ENCODE measurements at places on chromosomes 2 and 18. TPM values are rescaled to one million over a fixed set of nuclear protein-coding genes. Genes with fewer than 3 reads are reported as not detected.

GCKR gene
- polyA plus RNA-seq: 8.7 TPM

DNA sequence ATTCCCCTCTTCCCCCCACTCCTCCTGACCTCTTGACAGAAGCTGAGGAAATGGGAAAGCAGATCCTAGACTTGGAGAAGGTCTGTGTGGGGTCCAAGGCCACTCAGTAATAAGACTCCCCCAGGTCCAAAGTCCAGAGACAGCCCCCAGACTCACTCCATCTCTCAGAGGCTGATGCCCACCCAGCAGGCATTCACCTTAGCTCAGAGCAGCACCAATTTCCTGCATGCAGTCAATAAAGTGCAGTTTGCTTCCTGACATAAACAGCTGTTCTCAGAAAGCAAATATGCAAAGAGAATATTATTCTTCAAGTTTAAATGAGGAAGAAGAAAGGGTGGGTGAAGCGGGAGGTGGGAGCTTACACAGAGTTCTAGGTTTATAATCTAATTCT is 84.1 kb upstream of the RTN4 start:
- DNase-seq: no peak

GALNT3 gene
- polyA plus RNA-seq: 15.8 TPM

KIF5C gene
- 2.1 TPM for polyA plus RNA-seq

- DNase-seq: no peak
These were observed 28.7 kb downstream of the LBH start for GRCh38 chr2:30259827-30260679.

DNA sequence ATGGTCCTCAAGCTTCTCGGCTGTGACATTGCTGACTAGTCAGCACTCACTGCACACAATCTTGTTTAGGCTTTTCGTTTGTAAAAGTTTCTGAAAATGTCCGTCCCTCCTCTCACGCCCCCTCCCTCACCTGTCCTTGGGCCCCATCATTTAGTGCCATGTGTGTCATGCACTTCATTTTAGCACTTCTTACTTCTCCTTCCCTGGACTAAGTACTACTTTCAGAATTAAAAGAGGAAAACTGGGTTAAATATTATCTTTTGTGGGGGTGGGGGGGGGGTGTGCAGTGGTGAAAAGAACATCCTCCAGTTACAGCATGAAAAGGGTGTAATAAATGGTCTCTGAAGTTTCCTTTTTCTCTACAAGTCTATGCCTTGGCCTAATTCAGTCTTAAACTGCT is 182.0 kb upstream of the SP5 start:
- peak; percentile 10 for DNase-seq

DNA sequence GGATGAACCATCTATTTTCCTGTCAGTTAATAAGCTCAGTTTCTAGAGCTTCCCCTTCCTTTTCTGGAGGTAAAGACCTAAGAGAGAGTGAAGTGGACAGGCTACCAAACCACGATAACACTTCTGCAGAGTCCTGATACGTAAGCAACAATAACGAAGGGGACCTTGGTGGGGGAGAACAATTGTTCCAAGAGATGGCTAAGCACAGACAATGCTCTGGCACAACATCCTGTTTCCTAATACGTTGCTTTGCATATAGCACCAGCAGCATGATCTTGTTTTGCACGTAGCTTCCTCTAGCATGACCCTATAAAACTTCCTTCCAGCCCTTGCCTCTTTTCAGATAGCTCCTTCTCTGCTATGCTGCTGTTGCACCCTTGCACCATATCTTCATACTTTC is 247.3 kb downstream of the RAD51AP2 start:
- DNase-seq: no peak

DNA sequence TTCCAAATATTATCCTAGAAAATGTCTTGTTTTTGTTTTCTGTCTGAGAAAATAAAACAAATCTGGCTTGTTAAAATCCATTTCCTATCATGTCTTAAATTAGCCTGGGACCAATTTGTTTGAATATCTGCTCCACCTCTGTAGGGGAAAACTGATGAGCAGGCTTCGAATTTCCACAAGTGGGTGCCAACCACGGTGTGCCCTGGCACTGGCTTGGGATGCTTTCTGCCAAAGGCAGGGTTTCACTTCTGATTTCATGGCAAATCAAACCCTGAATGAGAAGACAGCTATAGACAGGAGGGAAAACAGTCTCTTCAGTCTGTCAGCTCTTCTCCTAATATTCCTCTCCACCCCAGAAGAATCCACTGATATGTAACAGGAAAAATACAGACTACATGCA is 33.7 kb upstream of the STAT4 start:
- DNase-seq: no peak

GRCh38 chr2:160139991-160140390 is 60.1 kb downstream of the ITGB6 start:
- DNase-seq: no peak

DNA sequence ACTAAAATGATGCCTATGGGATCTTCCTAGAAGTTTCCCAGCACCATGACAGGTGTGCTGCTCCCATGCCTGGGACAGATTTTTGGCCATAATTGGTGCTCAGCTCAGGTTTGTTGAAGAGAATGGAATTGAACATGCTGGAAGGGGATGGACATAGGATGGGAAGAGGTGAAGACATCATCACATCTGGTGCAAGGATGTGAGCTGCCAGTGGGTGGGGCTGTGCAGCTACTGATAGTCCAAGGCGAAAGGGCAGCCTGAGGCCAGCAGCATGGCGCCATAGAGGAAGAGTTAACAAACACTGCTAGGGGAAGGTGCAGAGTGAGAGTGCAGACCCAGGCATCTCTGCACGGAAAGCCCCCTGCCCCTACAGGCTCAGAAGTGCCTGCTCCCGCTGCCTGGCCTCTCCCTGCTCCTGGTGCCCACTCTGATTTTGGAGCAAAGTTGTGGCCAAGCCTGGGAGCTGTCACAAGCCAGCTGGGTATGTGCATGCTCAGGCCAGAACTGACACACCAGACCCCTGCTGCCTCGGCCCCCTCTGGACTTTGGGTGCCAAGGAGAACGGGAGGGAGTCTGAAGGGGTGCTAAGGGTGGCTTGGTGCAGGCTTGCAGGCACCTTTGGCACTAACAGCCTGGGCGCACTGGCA is 178.6 kb downstream of the ZBTB7C start:
- peak; percentile 80 for DNase-seq

GRCh38 chr2:200039724-200040650 is 84.6 kb downstream of the MAIP1 start:
- DNase-seq: peak; percentile 21

SRD5A2 gene
- polyA plus RNA-seq: not detected

- DNase-seq: no peak
These were observed 31.1 kb upstream of the ATP6V1B1 start for GRCh38 chr2:70904371-70905216.

ANKRD44 gene
- polyA plus RNA-seq: 1.7 TPM

IL1RN gene
- 4.5 TPM for polyA plus RNA-seq

- DNase-seq: no peak
These were observed 487 bp downstream of the STARD6 start for GRCh38 chr18:54357082-54357659.

DNA sequence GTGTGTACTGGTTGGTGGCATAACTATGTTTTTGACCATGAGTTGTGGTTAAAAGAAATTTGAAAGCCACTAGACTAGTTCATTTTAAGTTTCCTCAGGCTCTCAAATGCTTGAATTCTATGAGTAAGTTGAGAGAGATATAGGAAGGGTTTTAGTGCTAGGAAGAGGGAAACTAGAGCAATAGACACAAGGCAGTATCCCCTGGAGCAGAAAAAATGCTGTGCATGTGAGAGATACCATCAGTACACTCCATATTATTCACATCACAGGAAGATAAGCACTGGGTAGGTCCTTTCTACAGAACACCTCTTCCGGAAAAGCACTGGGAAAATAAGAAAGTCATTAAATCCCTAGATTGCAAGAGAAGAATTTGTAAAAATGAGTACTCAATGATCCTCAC is 19.3 kb upstream of the DSG3 start:
- no peak for DNase-seq

DNA sequence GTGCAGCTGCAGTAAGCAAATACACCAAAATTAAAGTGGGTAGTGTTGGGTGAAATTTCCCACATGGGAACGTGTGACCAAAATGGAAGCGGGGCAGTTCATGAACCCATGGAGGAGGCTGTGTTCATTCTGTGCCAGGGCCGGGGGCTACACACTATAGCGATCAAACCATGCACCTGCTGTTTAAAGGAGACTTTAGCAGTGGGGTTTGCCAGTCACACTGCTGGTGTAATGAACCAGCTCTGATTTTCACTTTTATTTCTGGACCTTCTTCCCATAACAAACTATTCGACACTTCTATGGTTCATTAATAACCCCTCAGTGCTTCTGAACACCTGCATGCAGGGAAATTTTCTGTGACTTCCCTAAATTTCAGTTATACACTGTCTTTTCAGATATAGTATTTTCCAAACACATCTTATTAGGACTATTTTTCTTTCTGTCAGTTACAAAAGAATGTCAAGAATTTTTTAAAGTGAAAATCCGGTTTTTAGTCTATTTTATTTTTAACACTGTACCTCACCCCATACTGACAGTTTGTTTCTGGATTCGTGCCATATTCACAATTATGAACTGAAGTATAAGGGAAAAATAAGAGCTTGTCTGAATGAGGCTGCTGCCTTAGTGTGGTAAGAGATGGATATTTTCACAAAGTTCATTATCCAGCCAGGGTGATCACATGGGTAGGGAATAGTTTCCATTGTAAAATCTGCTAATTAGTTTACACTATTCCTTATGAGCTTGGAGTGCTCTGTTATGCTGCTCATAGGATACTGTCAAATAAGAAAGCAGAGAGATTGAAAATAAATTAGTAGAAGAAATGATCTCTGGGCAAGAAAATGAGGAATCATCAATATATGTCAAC is 111.3 kb upstream of the CAVIN2 start:
- no peak for DNase-seq

EIPR1 gene
- polyA plus RNA-seq: 27.4 TPM

ARHGAP25 gene
- 0.21 TPM for polyA plus RNA-seq

GRCh38 chr18:74381621-74382295 is 66.1 kb downstream of the C18orf63 start:
- DNase-seq: no peak

GRCh38 chr18:2571200-2572170 is at the start of the genes METTL4 and NDC80:
TSS of gene METTL4 (minus strand) at chr18:2571505. CDS start at chr18:2567216, 4,289 bp downstream.
TSS of gene NDC80 (plus strand) at chr18:2571557. CDS start at chr18:2572986, 1,429 bp downstream.
- peak; percentile 91 for DNase-seq

LRP2 gene
- 8.1 TPM for polyA plus RNA-seq

HMSD gene
- polyA plus RNA-seq: not detected

DNA sequence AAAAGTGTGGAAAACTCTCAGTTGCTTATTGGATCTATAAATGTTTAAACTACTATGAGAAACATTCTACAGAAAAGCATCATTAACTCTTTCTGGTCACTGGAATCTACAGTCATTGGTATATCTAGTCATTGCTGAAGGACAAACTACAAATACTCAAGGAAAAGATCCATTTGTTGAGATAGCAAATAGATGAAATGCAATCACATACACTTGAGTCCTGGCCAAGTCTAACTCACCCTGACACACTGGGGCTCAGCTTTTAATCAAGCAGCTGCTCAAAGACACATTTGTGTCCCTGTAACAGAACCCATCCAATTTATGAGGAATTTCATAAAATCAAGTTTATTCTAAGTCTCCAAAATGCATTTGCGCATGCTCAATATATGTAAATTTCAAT is 68.7 kb downstream of the CDH2 start:
- no peak for DNase-seq

DNA sequence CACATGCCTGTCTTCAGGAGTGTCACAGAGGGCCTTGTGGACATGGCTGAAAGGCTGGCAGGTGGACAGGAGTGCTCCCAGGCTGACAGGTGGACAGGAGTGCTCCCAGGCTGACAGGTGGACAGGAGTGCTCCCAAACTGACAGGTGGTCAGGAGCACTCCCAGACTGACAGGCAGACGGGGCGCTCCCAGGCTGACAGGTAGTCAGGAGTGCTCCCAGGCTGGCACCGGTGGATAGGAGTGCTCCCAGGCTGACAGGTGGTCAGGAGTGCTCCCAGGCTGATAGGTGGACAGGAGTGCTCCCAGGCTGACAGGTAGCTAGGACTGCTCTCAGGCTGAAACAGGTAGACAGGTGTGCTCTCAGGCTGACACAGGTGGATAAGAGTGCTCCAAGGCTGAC is 16.6 kb downstream of the ANO7 start:
- no peak for DNase-seq

SLC5A7 gene
- not detected for polyA plus RNA-seq

- no peak for DNase-seq
These were observed 13.9 kb downstream of the MOB1A start for GRCh38 chr2:74164761-74165160.

WBP1 gene
- polyA plus RNA-seq: 87.5 TPM

- DNase-seq: no peak
These were observed 230.5 kb upstream of the SETBP1 start for GRCh38 chr18:44450226-44450625.

DNA sequence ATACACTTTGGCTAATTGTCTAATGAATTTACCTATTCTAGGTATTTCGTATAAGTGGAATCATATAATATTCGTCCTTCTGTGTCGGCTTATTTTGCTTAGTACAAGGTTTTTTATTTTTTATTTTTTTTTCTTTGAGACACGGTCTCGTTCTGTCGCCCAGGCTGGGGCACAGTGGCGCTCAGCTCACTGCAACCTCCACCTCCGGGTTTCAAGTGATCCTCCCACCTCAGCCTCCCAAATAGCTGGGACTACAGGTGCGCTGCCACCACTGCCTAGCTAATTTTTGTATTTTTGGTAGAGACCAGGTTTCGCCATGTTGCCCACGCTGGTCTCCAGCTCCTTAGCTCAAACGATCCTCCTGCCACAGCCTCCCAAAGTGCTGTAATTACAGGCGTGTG is 38.2 kb downstream of the PCBP1 start:
- DNase-seq: no peak

GRCh38 chr2:201781557-201782051 is 871 bp upstream of the ALS2 start:
- no peak for DNase-seq

DOK6 gene
- polyA plus RNA-seq: 4.6 TPM

DNA sequence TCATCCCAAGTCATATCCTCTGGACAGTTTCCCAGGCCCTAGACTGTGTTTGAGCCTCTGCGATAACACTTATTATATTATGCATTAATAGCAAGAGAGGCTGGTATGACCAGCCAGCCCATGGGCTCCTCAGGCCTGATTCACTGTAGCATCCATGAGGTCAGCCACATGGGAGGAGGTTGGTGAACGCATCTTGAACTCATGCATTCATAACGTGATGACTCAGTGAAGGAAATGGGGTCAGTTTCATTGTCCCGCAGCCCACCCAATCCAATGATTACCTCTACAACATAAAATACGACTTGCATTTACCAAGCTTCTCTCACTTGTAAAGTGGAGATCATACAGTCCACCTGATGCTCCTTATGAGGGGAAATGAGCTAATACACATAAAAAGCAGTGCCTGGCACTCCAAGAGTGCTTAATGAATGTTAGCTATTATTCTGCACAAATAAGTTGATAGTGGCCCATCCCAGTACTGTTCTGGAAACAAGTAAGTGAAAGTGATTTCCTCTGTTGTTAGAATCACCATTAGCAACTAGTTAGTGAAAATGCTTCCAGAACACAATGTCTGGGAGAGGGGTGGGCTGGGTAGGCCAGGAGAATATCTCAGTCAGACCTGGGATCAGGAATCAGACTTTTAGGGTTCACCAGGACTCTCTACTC is 46.1 kb upstream of the CELF4 start:
- DNase-seq: no peak
